ENCODE measurements at places on chromosomes 4 and X.
A peak's percentile ranks its signal among the peaks of the same experiment; 100 is the strongest.

- no peak for DNase-seq
These were observed 1250.7 kb downstream of the RAPGEF2 start for GRCh38 chr4:160353548-160353947.

DNA sequence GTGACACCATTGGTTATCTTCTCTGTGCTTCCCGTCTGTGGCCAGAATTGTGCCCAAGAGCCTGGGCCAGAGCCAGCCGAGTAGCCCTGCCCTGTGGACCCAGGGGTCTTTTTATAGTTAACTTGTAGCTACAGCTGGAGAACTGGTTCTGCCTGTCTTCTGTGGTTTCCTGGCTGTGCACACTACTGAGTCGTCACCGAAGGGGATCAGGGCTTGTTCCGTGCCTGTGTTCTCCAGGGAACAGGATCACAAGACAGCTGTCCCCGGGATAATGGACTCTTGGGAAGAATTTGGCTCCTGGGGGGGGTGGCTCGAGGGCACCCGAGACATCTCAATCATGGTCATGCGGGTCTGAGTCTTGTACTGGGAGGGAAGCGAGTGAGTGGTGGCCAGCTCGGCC is 22.1 kb upstream of the OPN1LW start:
- no peak for DNase-seq

- no peak for DNase-seq
These were observed 1.6 kb downstream of the MAPK10 start for GRCh38 chr4:86358257-86358656.

GRCh38 chr4:69818060-69818639 is 41.8 kb downstream of the SULT1E1 start:
- no peak for DNase-seq

GRCh38 chr4:114474188-114474800 is 124.3 kb upstream of the UGT8 start:
- DNase-seq: no peak

DNA sequence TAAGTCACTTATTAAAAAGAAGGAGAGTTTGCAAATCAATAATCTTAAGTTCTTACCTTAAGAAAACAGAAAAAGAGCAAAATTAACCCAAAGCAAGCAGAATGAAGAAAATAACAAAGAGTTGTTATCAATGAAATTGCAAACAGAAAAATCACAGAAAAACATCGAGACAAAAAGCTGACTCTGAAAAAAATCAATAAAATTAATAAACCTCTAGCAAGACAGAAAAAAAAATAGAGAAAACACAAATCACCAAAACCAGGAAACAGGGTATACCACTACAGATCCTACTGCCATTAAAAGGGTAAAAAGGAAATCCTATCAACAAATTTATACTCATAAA is 17.3 kb upstream of the RBM41 start:
- no peak for DNase-seq

- no peak for DNase-seq
These were observed 600.5 kb upstream of the ATOH1 start for GRCh38 chr4:93228021-93228420.

GRCh38 chr4:81982846-81983540 is 390.8 kb downstream of the HNRNPD start:
- DNase-seq: no peak

- no peak for DNase-seq
These were observed 114.8 kb upstream of the NEIL3 start for GRCh38 chr4:177194906-177195305.

DNA sequence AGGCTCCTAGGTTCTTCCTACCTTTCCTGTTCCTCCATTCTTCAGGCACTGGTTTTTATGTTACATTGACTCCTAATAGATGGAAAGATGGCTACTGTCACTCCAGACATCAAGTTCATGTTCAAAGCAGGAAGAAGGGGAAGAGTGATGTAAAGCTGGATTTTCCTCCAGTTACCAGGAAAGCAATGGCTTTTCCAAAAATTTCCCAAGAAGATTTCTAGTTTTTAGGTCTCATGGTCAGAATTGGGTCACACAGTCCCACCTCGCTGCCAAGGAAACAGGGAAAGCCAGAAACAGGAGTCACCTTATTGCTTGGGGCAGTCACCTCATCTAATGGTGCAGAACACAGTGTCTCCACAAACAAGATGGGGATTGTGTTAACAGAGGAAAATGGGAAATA is 21.5 kb downstream of the RXFP1 start:
- DNase-seq: no peak

- DNase-seq: no peak
These were observed 520.4 kb downstream of the BCOR start for GRCh38 chrX:39577206-39577984.

GRCh38 chr4:52410971-52411370 is 248.1 kb downstream of the USP46 start:
- no peak for DNase-seq

- no peak for DNase-seq
These were observed 598.3 kb downstream of the SPRY1 start for GRCh38 chr4:123994917-123995316.

GRCh38 chr4:23091711-23092110 is 399.0 kb downstream of the GBA3 start:
- no peak for DNase-seq

DNA sequence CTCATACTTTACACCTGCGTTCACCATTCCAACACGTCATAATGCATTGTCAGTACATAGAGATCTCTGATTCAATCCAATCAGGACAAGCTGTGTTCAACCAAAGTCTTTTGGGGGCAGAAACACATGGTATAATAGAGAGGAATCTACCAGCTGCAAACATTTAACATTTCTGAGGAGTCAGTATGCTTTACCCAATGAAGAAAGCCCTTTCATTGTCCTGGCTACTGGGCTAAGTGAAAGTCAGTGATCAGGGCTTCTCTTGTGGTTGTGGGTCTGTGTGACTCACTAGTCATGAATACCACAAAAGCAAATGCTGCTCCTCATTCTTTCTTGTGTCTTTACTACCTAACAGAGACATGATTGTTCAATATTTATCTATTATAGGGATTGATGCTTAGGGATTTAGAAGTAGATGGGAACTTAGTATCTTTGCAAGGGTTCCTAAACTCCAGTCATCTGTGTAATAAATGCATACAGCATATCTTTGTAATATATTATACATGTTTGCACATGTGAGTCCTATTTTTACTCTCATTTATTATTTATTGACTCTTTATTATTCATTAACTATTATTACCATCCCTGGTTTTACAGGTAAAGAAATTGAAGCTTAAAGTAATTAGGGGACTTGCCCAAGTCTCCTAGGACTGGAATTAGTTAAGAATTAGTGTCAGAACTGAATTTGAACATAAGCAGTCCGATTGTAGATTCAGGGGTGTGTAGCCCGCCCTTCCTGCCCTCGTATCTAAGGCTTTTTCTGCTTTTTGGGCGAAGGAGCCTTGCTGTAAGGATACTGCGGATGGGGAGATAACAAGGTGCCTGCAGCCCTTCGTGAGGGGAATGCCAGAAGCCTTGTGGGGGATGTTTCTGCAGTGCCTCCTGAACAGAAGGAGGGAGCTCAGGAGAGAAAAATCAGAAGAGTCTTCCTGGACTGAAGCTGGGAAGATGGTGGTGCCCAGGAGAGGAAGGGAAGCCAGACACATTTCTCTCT is 353.1 kb upstream of the BOD1L1 start:
- peak; percentile 47 for DNase-seq

DNA sequence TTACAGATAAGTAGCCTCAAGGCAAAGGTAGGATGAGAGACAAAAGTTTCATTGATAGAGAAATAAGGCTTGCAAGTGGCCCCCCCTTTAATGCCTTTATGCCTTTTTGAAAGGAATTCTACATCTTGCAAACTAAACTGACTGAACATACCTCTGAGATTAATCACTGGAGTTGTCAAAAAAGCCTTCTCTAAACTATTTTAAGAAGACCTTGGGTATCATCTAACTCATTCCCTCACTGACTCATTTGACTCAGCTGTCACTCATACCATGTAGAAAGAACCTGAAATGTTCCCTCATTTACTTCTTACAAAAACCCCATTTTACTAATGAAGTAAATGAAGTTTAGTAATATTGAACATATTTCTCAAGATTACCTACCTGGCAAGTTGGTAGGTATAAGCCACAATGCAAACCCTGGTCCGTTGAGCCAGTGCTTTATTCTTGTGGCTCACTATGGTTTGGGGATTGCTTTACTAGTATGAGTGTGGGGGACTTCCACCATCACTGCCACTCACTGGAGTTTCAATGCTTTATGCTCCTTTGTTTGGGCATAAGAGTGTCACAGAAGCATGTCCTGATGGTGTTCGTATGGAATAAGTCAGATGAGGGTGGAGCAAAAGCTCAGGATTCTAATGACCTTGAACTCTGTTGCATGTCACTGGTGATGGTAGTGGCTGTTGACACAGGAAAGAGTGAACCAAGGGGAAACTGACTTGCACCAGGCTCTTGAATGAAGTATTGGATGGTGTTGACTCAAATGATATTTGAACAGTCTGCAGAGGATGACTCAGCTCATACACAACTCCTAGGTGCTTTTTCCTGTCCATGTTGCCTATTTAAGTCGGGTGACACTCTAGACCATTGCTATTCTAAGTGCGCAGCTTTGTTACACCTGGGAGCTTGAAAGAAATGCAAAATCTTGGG is 305.5 kb upstream of the EMCN start:
- no peak for DNase-seq

DNA sequence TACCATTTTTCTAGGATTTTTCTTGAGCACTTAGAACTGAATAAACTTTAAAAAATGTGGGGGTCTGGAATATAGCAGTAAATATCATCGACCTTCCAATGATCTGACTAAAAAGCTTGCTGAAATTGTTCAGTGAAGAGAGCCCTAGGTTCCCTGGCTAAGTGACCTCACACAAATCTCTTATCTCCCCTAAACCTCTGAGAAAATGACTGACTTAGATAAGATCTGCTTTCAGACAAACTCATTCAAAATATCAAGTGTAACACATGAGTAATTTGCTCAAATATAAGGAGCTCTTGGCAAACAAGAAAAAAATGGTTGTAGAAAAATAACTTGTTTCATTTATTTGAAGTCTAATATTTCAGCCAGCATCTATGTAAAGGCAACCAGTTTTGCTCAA is 441.7 kb upstream of the SLIT2 start:
- DNase-seq: no peak

DNA sequence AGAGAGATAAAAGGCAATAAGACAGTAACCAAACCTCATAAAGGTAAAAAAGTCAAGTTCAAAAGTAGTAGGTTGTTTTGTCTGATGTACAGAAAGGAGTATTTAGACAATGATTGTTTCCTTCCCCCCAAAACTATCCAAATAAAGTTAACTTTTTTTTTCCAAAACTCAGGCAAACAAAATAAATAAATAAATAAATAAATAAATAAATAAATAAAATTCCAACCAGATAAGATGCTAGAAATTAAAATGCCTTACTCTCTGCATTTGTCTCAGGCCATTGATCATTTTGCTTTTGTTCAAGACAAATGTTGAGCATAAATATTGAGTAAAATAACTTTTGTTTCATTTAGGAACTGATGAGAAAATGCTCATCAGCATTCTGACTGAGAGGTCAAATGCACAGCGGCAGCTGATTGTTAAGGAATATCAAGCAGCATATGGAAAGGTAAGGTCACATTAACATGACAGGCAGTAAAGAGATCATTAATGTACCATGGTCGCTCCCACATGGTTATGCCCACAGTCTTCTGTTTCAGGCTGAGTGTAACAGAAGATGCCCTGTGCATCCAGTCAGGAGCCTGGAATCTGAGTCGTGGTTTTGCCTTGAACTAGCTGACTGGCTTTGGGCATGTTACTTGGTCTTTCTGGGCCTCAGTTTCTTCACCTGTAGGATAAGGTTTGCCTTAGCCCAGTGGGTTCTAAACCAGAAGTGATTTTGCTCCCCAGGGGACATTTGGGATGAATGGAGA is 27.3 kb downstream of the ANXA3 start:
- no peak for DNase-seq

DNA sequence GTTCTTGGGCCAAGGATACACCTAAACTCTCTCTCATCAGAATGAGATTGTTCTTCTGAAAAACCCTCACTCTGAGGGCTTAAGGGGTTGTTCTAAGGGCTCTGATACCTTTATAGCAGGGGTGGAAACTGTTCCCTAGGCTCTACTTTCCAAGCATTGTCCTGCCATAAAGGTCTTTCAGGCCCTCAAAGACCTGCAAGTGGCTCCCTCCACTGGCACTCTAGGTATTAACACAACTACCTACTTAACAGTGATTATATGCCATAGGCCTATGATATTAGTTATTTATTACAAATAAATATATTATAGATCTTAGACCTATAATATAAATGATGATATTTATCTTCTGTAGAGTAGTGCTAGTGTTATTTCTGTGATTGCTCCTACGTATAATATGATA is 473.7 kb upstream of the RPS6KA3 start:
- no peak for DNase-seq

DNA sequence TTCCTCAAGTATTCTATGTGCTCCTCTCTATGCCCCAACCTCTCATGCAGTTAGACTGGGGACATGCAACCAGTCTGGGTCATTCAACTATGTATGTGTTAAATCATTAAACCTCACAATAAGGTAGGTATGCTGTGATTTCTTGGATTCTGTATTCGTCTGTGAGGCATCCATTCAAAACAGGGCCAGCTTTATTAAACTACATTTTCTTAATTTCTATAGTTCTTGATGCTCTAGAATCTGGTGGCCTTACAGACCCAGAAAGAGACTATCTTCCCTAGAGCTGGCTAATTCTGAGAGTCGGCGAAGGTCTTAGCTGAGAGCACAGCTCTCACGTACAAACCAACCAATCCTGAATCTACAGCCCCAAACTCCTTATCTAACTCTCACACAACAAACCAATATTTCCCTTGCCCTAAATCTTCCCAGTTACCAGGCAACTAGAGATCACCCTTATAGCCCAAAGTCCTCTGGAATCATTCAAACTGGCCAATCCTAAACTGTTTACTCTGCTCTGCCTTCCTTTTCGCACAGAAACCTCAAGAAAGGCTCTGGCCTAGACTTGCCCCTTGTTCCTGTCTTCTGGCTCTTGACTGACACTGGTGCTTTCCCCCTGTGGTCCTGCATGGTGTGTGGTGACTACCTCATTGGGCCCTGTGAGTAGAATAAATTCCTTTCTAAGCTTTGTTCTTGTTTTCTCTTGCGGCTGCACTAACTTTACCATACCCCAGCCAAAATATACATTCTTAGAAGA is 203.5 kb upstream of the TET2 start:
- DNase-seq: no peak

DNA sequence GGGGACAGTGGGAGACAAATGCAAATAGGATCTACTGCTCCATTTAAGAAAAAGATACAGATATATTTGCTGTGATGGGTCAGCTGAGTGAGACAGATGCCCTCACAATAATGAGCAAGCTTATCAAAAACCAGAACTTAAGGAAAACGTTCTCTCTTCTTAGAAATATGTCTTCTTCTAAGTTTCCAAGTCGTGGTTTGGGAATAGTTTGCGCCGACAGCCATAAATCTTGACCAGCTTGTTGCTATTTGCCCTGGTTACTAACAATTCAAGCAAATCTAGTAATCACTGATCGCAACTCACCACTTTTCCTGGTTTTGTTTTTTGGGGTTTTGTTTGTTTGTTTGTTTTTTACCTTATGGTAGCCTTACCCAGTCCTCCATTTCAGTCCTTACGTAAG is 67.6 kb upstream of the GUCY1A1 start:
- DNase-seq: no peak
